ENCODE measurements at places on chromosomes 7 and 10.

- DNase-seq: no peak
Observed at GRCh38 chr7:32025381-32026082, 44.7 kb downstream of the PDE1C start.

- no peak for DNase-seq
Observed at GRCh38 chr7:133851411-133851810, 275.7 kb upstream of the LRGUK start.

DNA sequence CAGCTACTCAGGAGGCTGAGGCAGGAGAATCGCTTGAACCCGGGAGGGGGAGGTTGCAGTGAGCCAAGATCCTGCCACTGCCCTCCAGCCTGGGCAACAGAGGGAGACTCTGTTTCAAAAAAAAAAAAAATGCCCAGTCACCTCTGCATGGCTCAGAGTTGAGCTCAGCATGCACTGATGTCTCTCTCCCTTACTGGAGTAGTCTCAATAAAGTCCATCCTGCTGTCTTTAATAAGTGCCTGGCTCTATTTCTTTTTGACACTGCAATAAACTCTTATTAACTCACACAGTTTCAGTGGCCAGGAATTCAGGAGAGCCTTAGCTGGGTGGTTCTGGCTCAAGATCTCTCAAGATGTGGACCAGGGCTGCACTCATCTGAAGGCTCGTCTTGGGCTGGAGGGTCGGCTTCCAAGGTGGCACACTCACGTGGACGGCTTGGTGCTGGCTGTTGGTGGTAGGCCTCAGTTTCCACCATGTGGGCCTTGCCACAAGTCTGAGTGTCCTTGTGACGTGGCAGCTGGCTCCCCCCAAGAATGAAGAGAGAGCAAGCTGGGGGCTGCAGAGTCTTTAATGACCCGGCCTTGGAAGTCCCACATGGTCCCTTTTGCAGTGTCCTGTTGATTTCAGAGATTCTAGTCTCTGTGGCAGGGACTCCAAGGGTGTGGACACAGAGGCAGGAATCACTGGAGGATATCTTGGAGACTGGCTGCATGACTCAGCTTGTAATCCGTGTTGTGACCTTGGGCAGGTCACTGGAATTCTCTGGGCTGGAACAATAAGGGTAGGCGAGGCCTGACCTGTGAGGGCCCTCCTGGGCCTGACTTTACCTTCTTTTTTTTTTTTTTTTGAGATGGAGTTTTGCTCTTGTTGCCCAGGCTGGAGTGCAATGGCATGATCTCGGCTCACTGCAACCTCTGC lies 85.9 kb upstream of the KMT2C start:
- no peak for DNase-seq

GRCh38 chr10:23324351-23324750 lies 20.2 kb downstream of the C10orf67 start:
- no peak for DNase-seq

All from hypothalamus (tissue), 51 donors.